ENCODE measurements at places on chromosomes 3 and 15. TPM values are rescaled to one million over a fixed set of nuclear protein-coding genes. Genes with fewer than 3 reads are reported as not detected.

Gene CLDN1
- 0.27 TPM for total RNA-seq

Gene PCCB
- 35.4 TPM for total RNA-seq

Gene TMEM108
- 0.42 TPM for total RNA-seq

DNA sequence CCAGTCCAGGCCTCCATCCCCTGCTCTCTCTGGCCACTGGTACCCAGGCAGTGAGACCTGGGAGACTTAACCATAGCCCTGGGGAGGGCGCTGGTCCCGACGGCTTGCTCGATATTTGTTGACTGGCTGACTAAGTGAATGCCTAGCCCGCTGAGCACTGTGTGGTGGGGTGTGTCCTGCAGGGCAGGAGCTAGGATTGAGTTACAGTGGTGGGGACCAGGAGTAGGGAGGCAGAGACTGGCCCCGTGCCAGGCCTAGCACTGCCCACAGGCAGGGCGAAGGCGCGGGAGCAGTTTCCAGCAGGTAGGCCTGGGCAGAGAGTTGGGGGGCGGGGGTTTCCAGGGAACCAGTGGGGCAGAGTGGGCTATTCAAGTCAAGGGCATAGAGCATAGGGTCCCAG, at the start of gene VILL:
TSS of gene VILL (plus strand) at position 260 of the 400 bp plus-strand sequence. CDS start 2,887 bp downstream, outside the sequence.
- no peak for DNase-seq

DNA sequence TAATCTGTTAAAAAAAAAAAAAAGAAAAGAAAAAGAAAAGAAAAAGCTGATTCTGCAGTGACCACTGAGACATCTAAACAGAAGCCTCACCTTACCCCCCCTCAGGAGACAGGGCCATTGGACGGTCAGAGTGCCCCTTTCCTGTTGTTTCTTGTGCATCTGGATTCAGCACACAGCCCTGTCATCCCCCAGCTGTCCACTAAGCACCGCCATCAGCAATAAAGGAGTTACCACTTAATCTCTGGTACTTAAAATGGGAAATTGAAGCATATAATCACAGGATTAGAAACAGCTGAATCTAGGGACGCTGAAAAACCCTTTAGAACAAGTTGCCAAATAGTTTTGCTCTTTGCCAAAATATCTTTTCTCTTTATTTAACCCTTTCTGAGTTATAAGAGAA, 62.5 kb downstream of the TRIM69 start:
- peak; percentile 53 for DNase-seq

DNA sequence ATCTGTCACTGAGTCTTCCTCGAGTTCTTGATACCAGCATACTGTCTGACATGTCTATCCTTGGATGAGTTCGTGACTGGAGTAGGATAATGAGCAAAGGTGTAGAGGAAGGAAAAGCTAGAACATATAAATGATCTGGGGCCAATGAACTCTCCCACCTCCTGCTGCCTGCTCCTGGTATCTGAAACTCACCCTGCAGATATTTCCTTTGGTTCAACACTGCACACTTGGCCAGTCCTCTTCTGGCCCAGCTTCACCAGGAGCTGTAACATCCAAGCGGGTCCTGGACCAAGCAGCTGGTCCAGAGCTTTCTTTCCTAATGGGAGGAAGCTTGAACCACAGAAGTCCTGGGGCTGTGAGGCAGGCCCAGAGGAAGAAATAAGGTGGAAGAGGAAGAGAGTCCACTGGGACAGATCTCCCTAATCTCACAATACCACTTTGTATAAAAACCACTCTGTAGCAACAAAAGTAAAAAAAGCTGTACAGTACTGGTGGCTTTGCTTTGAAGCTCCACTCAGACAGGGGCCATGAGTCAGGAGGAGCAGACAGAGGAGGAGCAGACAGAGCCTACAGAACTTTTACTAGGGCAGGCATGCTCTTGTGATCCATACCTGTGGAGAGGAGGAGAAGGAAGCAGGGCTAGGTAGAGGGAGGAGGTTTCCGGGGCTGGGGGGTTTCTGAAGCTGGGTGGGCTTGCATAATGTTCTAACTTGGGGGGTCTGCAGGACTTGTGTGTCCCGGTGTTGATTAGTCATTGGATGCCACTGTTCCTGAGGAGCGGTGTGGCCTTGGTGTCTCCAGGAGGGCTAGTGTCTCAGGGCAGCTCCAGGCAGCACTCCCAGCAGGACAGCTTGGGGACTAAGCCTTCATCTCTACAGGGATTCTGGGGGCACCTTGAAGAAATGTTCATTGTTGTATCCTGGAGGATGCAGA, 166.9 kb downstream of the ABHD5 start:
- no peak for DNase-seq

DNA sequence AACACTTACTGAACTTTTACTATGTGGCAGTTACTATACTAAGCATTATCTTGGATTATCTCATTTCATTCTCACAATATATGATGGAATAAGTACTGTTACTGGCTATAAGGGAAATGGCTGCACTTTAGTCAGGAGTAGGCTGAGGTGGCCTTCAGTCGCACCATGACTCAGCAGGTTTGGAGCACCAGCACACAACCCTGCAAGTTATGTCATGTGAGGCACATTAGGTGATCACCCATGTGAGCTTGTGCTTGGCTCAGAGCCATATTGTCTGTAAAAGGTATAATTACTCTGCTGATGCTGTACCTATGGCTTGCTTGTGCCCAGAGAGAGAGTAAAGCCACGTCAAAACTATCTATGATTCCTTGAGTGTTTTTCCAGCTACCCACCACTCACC, 54.1 kb upstream of the TIPARP start:
- DNase-seq = no peak

GRCh38 chr15:74207652-74208440, 5.3 kb upstream of the STRA6 start:
- DNase-seq = no peak

DNA sequence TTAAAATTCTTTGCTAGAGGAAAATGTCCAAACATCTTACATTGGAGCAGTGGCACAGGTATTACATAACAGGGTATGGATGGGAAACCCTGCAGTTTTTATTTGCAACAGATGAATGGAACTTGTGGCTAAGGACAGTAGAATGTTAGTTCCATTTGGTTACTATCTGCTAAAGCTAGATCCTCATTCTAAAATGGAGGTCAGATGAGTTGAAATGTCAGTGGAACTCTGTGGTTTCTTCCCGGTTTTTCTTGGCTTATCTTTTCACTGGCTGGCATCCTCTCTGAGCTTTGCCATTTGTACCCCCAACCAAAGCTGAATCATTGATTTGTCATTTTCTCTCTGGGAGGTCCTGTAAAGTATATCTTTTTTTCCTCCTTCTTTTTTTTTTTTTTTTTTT, 68.9 kb downstream of the ARMC8 start:
- no peak for DNase-seq

DNA sequence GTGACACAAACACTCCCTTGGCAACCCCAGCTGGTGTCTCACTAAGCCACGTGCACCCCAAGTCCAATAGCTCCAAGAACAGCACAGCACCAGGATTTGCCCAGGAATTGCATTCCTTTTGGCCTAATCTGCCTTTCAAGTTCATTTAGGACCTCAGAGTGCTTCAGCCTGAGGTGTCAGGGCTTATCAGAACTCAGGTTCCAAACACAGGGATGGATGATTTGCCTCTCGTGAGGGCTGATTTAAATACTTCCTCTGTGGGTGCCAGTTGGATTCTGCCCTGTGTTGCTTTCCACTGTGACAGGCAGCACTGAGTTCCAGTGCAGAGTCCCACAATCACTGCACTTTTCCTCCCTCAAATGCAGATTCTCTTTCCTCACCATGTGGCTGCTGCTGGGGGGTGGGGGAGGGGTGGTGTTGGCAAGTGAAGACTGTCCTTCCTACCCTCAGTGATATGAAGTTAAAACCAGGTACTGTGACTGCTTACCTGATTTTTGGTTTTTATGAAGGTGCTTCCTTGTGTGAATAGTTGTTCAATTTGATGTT, 204.3 kb upstream of the STAC start:
- DNase-seq = no peak

- peak; percentile 87 for DNase-seq
These were observed 458.5 kb upstream of the ARRDC4 start for GRCh38 chr15:97502038-97502437.

DNA sequence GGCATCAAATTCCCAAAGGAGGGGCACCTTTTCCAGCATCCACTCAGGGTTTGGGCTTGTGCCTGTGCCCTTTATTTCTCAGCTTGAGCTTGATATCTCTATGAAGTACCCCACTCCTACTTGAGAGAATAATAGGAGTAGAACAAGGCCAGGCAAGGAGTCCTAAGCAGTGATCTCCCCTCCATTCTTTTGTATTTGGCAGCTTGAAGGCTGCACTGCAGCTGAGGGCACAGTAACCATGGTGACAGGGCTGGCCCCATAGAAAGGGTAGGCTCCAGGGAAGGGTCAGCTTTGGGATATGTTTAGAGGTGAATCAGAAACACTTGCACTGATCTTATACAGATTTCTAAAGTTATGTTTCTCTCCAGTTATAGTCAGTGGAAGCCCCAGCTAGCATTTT, 145.4 kb upstream of the SLC24A5 start:
- no peak for DNase-seq

All from endothelial cell of umbilical vein (primary cell).